Activated CD4-positive, alpha-beta T cell treated with anti-CD3 and anti-CD28 coated beads, Interleukin-2, amount 10 ng/mL, durations not matched to agents 24 days and 14 days (primary cell): ENCODE measurements at places on chromosomes 4 and X. TPM values are rescaled to one million over a fixed set of nuclear protein-coding genes. Genes with fewer than 3 reads are reported as not detected.

- no peak overlapping the region for H3K4me3 ChIP-seq
- no peaks in the 10 kb centered on the region for H3K36me3 ChIP-seq
- DNase-seq: no peak
Measured at GRCh38 chr4:166414431-166414830, 541.4 kb downstream of the TLL1 start.

- no peak overlapping the region for H3K27ac ChIP-seq
- no peaks in the 10 kb centered on the region for H3K27me3 ChIP-seq
- no peak for DNase-seq
- no peak overlapping the region for H3K4me3 ChIP-seq
- H3K4me1 ChIP-seq: no peaks in the 10 kb centered on the region
Measured at GRCh38 chrX:148517176-148517575, 16.8 kb downstream of the AFF2 start.

DNA sequence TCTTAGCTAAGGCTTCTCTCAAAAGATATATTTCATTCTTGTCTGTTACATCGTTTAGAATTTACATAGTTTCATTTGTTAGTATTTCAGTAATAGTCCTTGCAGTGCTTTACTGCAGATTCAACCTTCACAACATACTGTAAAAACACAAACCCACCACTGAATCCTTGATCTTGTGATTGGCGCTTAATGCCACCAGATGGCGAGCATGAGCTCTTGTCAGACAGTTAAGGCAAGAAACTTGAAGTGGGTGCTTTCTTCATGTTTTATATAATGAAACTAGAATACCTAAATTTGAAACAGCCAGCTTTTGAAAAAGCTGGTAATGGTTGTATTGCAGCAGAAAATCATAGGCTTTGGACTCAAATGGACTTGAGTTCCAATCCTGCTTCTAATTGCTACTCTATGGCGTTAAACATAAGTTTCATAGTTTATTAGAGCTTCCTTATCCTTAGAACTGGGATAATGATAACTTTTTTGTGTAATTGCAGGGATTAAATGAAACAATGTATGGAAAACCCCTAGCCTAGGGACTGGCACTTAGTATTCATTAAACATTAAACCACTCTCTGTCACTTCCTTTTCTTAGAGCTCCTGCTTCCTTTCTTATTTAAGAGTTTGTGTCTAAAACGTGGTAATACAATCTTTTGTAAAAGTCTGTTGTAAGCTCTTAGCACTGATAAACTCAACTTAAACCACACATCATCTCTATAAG, 95.1 kb downstream of the USP9X start:
- peak overlapping the region; percentile 34 for H3K4me3 ChIP-seq
- peaks cover 17% of the 10 kb centered on the region for H3K36me3 ChIP-seq
- peak; percentile 83 for DNase-seq
- H3K4me1 ChIP-seq: peaks cover 30% of the 10 kb centered on the region
- H3K27me3 ChIP-seq: no peaks in the 10 kb centered on the region

GRCh38 chrX:136271300-136271699, 20.1 kb upstream of the MAP7D3 start:
- no peak overlapping the region for H3K27ac ChIP-seq
- peaks cover 4% of the 10 kb centered on the region for H3K4me1 ChIP-seq
- no peaks in the 10 kb centered on the region for H3K27me3 ChIP-seq
- H3K36me3 ChIP-seq: no peaks in the 10 kb centered on the region

NCAPG gene
- 46.3 and 53.4 TPM in 2 replicates for total RNA-seq

DNA sequence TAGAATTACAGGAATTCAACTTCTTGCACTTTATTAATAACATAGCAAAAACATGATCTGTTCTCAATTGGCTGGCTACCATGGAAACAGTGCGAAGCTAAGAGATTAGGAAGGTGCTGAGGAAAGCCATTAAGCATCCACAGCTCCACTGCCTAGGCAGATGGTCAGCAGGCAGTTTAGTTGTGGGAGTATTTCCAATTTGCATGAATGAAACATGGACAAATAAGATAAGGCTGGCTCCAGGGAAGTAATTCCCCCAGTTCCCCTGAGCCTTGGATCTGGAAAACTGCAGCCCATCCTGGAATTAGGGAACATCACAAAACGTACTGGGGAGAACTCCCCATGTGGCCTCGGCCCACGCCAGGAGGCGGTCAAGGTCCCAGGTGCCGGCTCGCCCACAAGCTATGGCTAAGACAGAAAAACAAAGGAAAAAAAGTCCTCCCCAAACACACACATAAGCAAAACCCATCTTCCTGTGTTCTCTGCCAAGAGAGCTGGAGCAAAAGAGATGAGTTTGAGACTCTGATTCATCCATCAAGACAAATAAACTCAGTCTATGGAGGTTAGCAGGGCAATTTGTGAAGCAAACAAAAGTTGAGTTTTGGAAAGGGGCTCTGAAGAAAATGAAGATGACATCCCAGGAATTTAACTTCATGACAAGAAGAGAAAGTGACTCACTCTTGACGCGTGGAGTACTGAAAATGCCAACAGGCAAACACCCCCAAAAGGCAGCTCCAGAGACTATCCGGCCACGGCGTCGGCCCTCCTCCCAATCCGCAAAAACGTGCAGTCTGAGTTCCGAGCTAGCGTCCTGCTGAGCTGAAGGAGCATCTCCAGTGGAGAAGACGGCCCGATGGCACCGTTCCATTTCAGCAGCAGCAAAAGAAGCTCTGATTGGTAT, 45.1 kb downstream of the IGFBP7 start:
- no peaks in the 10 kb centered on the region for H3K36me3 ChIP-seq
- peaks cover 9% of the 10 kb centered on the region for H3K27me3 ChIP-seq
- no peak overlapping the region for H3K27ac ChIP-seq
- H3K4me3 ChIP-seq: no peak overlapping the region
- no peaks in the 10 kb centered on the region for H3K4me1 ChIP-seq
- DNase-seq: no peak
